RWPE1 (cell line): ENCODE measurements at places on chromosomes 2 and 18.

DNA sequence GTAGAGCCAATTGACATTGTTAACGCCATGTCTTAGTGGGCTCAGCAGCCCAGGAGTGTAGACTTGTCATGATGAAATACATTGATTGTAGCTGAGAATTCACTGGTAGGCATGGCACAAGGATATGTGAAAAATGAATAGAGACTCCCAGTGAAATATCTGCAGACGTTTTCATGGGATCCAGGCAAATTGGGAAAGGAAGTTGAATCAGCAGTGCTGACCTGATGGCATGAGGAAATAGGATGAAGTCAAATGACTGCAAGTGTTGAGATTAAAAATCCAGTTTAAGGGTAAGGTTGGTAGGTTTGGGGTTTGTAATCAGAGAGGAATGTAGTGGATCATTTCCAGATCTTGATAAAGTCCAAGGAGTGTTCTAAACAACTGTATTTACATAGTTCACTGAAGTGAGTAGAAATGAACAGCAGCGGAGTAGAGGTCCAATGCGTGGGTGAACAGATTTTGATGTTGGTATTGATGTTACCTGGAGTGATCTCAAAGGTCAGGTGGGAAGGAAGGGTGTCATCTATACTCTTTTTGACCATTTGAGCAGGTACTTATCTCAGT lies 24.6 kb downstream of the INSIG2 start:
- peak; percentile 68 for DNase-seq

GRCh38 chr2:118686346-118686745 lies 161.1 kb downstream of the EN1 start:
- DNase-seq = peak; percentile 50

GRCh38 chr18:23330423-23330822 lies 122.7 kb upstream of the RIOK3 start:
- DNase-seq = no peak

DNA sequence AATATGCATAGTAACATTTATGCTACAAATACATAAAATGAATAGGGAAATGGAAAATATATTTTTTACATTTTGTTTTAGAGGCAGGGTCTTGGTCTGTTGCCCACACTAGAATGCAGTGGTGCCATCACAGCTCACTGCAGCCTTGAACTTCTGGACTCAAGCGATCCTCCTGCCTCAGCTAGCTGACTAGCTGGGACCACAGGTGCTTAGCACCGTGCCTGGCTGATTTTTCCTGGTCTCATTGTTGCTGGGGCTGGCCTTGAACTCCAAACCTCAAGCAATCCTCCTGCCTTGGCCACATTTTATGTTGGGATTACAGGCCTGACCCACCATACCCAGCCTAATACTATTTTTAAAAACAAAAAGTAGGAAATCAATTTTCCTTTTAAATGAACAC lies 33.2 kb downstream of the XPO1 start:
- no peak for DNase-seq

DNA sequence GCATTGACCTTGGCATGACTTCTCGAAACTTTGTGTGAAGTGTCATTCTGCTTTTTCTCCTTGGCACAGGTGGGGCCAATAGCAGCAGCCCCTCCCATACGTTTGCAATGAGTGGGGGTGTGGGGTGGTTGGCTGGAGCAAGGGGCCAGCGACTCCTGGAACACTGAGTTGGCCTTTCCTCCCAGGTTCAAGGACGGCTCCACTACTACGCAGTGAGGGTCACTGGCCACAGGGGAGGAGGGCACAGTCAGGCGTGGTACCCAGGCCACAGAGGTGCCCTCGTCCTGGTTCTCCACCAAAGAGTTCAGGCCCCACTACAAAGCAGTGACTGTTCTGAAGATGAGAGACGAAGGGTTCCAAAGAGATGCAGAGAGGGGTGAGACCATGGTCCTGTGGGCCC lies 70.6 kb upstream of the OTOS start:
- DNase-seq = no peak

DNA sequence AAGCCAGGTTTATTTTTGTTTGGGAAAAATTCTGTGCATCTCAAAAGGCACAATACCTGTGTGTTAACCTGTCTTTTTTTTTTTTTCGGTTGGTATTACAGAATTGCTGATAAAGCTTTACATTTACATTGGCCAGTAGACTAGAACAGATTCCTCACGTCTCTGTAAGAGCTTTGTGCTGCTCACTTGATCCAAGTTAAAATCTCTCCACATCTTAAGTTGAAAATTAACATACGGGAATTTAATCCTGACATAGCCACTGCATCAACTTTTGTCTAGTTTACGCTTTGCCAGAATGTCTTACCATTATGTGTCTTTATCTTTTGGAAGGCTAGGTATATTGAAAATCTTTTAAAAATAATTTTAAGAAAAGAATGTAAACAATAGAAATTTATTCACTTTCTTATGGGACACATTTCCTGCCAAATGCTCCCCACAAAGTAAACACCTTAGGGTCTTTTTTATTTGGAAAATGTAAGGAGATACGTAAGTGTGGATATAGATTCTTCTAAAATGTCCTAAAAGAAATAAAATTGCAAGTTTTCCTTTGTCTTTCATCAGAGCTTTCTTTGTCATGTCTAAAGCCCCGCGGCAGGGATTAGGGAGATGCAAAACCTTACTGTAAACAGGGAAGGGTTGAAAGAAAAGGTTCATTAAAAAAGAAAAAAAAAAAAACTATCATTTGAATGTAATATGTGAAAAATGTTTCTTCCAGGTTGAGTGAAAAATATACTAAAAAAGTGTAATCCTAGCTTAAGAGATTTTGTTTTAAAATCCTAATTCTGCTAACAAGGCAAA lies 912.8 kb downstream of the NRXN1 start:
- DNase-seq = no peak

GRCh38 chr2:11621410-11621809 lies 48.6 kb downstream of the NTSR2 start:
- DNase-seq = no peak

GRCh38 chr2:36394804-36395203 lies 39.2 kb downstream of the CRIM1 start:
- DNase-seq = no peak

DNA sequence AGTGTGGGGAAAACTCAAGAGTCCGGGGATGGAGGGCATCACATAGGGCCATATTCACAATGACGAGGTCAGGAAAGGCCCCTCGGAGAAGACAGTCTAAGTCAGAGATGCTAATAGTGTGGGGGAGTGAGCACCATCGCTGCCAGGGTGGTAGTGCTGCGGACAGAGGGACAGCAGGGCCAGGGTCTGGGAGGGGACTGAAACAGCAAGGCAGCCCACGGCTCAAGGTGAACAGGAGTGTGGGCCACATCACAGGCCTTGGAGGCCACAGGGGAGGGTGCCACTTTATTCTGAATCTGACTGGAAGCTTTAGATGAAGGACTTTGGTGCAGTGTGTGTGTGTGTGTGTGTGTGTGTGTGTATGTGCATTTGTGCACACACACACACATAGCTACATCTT lies 130.9 kb upstream of the GLI2 start:
- no peak for DNase-seq

DNA sequence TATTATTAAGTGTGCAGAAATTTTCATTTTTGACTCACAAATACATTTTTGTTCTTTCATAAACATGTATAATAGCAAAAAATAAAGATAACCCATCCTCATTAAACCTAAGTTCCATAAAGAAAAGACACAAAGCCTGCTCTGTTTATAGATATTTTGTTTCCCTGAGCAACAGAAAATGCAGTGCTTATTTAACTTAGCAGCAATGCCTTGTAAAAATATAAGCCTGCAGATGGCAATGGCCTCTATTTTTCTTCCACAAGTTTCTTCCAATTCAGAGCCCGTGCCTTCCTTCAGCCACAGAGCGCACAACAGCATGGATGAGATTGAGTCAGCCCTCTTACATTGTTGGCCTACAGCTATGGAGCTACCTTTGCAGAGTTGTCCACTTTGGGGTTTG lies 43.6 kb downstream of the PKP4 start:
- DNase-seq = no peak

GRCh38 chr2:38875227-38875575 lies 533 bp downstream of the DHX57 start:
- no peak for DNase-seq

GRCh38 chr2:173415431-173416381 lies 61.0 kb downstream of the CDCA7 start:
- no peak for DNase-seq

GRCh38 chr2:121429119-121429903 lies 101.4 kb upstream of the RNU4ATAC start:
- no peak for DNase-seq

- DNase-seq = no peak
Observed at GRCh38 chr18:2920546-2921343, 73.9 kb downstream of the EMILIN2 start.

GRCh38 chr18:39685303-39685902 lies 2119.8 kb upstream of the CELF4 start:
- DNase-seq = no peak

GRCh38 chr2:202335791-202336467 lies 40.2 kb upstream of the BMPR2 start:
- DNase-seq = no peak

GRCh38 chr18:10210057-10210633 lies 244.3 kb upstream of the APCDD1 start:
- DNase-seq = no peak

DNA sequence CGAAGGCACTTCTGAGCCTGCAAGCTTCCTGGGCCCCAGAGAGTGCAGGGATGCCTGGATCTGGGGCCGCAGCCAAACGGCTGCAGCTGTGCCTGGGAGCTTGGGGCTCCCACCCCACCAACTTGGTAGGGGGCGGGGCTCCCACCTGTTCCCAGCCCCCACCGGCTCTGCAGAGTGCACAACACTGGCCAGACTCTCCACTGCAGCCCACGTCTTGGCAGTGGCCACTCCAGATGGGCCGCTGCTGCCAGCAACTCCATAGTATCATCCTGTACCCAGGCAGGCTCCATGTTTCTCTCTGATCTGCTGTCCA lies 9.9 kb downstream of the DYSF start:
- DNase-seq = no peak

GRCh38 chr2:165778653-165779451 lies 15.2 kb downstream of the GALNT3 start:
- DNase-seq = no peak

DNA sequence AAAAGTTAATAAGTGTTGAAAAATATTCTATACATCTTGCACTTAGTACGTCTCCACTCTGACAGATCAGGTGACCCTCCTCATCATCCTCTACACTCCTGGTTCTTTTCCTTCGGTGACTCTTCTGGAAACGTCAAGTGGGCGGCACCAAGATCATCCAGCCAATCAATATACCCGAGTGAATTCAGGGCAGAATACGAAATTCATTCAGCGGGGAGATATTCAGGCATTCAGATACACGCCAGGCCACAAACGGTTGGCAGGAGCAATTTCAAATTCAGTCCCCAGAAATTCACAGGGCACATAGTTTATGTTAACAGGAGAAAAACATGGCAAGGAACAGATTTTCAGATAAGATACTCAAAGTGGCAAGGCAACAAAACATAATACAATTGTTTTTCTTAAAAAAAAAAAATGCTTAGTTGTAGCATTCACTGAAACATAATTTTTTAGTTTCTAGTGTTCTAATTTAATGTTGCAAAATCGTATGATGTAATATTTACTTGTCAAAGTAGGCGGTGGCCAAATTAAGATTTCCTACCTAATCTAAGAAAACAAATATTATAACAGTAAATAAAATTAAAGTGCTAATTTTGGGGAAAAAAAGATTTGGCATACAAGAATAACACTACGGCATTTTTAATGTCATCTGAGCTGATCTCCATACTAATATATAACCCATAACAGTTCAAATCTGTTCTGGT lies 4.2 kb downstream of the CLK1 start:
- DNase-seq = no peak

DNA sequence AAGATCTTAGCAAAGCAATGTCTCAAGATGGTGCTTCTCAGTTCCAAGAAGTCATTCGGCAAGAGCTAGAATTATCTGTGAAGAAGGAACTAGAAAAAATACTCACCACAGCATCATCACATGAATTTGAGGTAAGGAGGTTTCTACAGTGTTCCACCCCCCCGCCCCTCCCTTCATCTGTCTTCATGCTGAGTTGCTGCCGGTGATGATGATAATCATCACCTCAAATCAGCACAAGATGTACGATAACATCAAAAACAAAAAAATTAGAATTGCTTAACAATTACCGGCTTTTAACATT lies 14.6 kb downstream of the UGP2 start:
- DNase-seq = no peak

DNA sequence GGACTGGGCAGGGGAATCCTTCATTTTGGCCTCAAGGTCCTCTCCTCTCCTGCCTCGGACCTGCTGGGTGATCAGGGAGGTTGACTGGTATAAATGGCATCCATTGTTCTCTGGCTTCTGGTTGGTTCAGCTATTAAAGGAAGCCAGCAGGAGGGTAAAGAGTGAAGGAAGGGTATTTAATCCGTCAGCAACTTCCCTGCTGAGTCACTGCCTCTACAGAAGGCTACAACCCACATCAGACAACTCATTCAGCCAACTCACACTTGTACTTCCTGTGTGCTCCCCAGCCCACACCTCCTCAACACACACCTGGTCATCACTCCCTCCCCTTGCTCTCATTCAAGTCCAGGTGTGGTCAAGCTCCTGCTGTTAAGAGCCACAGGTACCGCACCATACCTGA lies 68.3 kb upstream of the MRPS9 start:
- peak; percentile 8 for DNase-seq

GRCh38 chr18:50751947-50752346 lies 67.9 kb downstream of the MRO start:
- DNase-seq = no peak

GRCh38 chr18:9608298-9608697 lies 6.1 kb downstream of the PPP4R1 start:
- DNase-seq = no peak

GRCh38 chr18:6543330-6543908 lies 128.7 kb upstream of the L3MBTL4 start:
- DNase-seq = peak; percentile 24

DNA sequence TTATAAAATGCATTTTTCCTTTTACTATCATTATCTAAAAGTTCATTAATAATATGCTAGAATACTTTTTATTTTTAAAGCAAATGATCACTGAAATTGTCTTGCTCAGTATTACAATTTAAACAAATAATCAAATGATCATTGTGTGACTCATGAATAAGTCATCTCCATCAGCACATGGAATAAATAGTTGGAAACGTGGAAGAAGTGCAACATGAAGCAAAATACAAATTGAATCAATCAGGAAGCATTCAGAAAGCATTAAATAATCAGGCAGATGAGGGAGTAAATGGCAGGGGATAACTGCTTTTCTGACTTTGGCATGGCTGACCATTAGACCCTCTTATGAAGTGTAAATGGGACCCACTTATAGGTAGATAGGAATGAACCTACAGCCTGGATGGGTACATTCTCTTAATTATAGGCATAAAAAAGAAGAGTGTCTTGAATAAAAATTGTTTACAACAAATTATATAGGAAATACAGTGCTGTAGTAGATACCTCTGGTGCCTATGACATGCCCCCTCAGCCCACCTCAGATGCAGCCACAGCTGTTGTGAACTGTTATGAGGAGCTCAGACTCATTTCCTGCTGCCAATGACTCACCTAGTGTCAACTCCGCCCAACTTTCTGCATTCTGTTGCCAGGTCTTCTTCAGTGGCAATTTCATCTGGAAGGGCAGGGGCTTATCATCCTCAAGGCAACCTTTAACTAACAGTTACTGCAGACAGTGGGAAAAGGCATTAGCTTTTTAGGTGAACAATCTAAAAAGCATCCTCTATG lies 936.0 kb downstream of the TRIB2 start:
- peak; percentile 56 for DNase-seq
